Hypothalamus (tissue), 51 donors: ENCODE measurements at places on chromosomes 3 and 15.

GRCh38 chr3:46692566-46692990, 901 bp downstream of the ALS2CL start:
- no peak for DNase-seq

DNA sequence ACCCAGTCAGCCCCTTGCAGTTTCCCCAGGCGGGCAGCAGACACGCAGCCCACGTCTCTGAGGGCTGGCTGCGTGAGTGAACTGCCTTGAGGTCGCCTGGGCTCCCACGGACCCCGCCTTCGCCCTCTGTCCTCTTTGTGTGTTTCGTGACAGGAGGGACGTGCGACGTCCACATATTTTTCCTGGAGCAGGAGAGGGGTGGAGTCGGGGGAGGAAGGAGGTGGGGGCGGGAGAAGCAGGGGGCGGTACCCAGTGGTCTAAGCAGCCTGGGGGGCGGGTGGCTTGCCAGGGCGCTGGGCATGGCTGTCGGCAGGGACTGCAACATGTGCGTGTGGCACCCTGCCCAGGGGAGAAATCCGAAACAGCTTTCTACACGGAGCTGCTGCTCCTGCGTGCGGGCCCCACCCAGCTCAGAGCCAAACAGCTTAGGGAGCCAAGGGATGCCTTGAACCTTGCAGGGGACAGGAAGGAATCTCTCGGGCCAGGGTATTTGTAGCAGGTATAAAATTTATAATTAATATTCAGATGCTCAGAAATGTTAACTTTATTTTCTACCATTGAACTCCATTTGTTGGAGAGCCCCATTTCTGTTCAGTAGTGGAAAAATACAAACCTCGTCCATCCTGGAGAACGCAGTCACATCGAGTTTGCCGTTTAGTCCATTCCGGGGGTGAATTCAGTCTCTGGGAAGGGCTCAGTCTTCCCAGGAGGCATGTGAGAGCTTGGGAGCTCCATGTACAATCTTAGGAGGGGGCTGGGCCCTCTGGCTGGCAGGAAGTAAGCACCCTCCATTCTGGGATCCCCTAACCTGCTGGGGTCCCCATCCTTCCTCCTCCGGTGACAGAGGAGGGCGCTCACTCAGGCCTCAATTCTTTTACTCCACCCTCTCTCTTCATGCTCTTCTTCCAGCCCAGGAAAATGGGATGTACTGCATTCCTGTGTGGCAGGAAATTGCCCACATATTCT, 79.1 kb upstream of the MEF2A start:
- no peak for DNase-seq

GRCh38 chr3:14622368-14622767, 29.2 kb upstream of the CCDC174 start:
- DNase-seq, result no peak

- DNase-seq, result no peak
Measured at GRCh38 chr3:159273608-159274007, 471.8 kb downstream of the MFSD1 start.

- DNase-seq, result no peak
Measured at GRCh38 chr15:73601451-73602445, 31.4 kb downstream of the NPTN start.

DNA sequence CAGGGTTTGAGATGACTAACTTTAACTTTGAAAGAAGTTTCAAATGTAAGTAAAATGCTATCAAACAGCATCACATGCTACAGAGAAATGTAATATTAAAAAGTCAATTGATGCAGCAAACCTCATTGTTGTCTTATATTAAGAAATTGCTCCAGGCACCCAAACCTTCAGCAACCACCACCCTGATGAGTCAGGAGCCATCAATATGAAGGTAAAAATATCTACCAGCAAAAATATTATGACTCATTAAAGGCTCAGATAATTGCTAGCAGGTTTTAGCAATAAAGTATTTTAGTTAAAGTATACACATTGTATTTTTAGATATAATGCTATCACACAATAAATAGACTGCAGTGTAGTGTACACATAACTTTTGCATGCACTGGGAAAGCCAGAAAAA, 746.3 kb downstream of the ZPLD1 start:
- DNase-seq, result no peak

DNA sequence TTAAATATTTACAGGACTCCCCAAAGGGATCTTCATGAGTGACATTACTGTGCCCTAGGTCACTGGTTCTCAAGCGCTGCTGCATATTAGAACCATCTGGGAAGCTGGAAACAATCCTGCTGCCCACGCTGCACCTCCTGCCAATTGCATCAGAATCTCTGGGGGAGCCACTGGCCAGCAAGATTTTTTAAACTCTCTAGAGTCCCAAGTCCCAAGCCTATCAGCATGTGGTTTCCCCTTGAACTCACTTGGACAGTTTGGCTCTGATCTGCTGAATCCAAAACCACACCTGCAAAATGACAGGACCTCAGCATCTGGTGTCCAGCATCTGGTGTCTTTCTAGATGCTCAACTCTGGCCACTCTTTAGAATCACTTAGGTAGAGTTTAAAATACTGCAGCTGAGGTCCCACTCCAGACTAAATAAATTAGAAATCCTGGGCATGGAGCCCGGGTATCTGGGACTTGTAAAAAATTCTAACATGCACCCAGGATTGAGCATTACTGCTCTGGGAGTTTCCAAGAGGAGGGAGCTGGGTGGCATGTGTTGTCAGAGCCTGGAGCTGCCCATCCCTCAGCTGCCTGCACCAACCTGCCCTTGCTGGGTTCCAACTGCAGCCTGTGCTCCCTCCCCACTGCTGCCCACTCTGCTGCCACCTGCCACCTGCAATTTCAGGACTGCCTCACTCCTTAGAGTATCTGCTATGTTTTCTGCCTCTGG, 311.3 kb downstream of the SLC9A9 start:
- DNase-seq, result no peak

- no peak for DNase-seq
Measured at GRCh38 chr15:100099976-100100375, 241.8 kb downstream of the ADAMTS17 start.

GRCh38 chr3:131658115-131658514, 155.3 kb upstream of the MRPL3 start:
- DNase-seq, result no peak

DNA sequence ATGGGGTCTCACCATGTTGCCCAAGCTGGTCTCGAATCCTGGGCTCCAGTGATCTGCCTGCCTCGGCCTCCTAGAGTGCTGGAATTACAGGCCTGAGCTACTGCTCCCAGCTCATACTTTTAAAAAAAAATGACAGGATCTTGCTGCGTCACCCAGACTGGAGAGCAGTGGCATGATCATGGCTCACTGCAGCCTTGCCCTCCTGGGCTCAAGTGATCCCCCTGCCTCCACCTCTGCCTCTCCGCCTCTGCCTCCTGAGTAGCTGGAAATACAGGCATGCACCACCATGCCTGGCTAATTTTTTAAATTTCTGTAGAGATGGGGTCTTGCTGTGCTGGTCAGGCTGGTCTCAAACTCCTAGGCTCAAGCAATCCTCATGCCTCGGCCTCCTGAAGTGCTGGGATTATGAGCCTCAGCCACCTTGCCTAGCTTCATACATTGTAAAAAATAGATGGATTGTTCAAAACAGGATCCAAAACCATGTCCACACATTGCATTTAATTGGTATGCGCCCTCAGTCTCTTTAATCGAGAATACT, 8.9 kb downstream of the PHLDB2 start:
- DNase-seq, result no peak
